HEK293T (cell line): ENCODE measurements at places on chromosomes 2 and 18.

DNA sequence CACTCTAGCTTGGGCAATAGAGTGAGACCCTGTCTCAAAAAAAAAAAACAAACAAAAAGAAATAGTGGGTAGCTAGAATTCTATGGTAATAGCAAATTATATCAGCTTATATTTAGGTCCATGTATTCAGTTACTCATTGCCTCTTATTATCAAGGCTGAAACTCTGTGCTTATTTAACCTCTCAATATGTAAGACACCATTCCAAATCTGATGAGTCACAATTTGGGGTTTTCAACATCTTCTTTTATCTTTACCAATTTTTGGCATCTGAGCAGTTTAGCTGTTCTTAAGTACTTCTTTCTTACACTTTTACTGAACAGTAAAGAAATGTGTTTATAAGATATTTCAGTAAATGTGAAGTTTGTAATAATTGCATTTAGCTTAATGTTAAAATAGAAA lies 69.3 kb downstream of the TTC27 start:
- DNase-seq = no peak

- no peak for DNase-seq
These were observed 60.4 kb downstream of the ASB1 start for GRCh38 chr2:238487134-238487533.

- DNase-seq = no peak
These were observed 39.7 kb upstream of the SEMA4C start for GRCh38 chr2:96909611-96910021.

DNA sequence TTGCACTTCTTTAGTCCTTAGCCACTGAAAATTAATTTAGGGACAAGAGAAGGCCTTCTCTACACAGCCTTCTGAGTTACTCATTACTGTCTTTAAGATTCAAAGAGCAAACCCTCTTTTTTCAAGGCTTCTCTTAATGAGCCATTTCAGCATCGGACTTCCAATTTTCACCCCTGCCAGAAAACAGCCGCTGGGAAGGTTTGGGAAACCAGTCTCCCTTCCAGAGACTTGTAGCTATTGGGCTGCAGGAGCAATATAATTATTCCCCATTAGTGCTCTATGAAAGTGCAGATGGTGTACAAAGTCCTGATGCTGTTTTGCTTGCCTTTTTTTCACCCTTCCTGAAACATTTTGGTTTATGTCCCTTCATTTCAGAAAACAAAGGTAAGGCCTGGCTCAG lies 79.3 kb downstream of the GPR39 start:
- no peak for DNase-seq

DNA sequence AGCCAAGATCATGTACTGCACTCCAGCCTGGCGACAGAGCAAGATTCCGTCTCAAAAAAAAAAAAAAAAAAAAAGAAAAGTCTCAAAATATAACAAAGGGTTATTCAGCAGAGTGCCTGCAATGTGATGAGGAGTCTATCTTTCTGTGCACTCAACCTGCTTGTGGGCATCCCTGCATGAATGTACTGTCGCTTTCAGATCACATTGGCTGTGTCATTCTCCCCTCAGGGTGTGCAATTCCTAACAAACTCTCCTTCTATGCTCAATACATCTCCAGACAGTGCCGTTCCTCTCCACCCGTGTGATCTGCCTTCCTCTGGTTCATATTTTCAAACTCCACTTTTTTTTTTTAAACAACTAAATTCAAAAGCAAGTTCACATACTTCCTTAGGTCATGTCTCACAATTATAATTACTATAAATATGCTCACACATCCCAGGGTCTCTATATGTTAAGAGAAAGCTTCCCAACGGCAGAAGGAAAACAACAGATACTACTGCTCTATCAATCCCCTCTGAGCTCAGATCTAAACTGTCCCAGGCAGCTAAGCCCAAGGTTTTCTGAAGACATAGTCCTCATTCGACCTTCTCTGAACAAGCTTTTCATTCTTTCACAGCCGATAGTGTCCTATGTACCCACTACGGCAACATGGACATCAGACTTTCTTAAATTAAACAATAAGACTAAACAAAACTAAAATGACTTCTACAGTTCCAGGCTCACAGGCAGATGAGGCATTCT lies 35.2 kb downstream of the PTMA start:
- DNase-seq = no peak

DNA sequence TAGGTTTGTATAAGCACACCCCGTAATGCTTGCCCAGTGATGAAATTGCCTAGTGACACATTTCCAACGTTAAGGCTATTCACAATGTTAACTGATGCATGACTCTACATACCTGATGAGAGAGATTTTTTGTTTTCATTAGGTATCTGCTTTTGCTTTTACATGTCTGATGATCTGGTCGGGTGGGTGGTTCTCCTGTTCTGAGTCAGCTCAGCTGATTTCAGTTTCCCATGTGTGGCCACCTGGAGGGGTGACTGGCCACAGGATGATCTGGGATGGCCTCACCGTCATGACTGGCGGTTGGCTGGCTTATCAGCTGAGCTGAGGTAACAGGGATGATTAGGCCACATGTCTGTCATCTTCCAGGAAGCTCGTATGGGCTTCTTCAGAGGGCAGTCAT lies 33.8 kb upstream of the ACYP2 start:
- no peak for DNase-seq

GRCh38 chr2:53096351-53096750 lies 671.3 kb upstream of the CHAC2 start:
- DNase-seq = no peak

- no peak for DNase-seq
These were observed 109.9 kb upstream of the CTDP1 start for GRCh38 chr18:79569720-79570119.

DNA sequence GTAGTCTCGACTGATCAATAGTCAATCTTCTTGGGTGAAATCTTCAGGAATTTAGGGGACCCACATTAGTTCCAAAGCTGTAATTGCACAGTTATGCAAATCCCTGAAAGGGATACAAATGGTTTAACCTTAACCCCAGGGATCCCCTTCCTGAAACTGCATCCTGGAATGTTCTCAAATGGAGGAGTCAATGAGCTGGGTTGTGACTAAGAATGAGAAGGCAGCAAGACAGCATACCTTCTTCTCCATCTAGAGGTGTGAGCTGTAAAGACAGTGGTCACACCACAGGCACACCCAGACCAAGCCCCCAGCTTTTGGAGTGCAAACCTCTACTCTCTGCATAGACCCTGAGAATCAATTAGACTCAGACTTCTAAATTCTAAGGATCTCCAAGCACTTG lies 164.7 kb upstream of the MEIS1 start:
- DNase-seq = no peak
